GM12892 (cell line): ENCODE measurements at places on chromosomes 16 and 17.
A peak's percentile ranks its signal among the peaks of the same experiment; 100 is the strongest.

- no peak for DNase-seq
These were observed 457.5 kb downstream of the MAF start for GRCh38 chr16:79143026-79143425.

- DNase-seq = peak; percentile 27
These were observed 170.1 kb upstream of the CDH13 start for GRCh38 chr16:82456683-82457082.

DNA sequence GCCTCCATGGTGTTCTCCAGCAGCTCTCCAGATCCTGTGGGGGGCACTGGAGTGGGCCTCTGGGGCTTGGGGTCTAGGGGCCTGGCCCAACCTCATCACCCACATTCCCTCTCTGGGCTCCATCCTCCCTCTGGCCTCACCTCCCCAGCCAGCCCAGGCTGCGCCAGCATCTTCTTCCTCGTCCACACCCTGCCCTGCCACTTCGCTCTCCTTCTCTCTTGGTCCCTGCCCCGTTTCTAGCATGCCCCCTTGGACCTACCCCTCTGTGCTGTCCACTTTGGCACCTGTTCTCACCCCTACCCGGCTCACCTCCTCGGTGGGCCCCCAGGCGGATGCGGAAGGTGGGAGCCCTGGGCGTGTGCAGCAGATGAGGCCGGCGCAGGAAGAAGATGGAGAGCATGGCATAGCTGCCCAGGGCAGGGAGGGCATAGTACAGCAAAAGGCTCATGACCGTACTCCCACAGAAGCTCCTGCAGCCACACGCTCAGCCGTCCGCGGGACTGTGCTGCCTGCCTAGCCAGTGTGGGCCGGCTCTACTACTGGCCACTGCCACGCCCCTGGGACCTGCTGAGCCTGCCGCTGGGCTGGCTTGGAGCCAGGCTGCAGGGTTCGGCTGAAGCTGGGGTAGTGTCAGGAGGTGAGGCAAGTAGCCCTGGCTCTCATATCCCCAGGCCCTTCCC lies at the start of gene GDPD3:
Gene GDPD3, minus strand, starts transcription at position 507 of the 680 bp plus-strand sequence. Its CDS starts 59 bp downstream, at position 448.
- DNase-seq = no peak

- no peak for DNase-seq
These were observed 342.7 kb downstream of the PMP22 start for GRCh38 chr17:14922411-14922810.

- no peak for DNase-seq
These were observed 72.2 kb upstream of the GNAO1 start for GRCh38 chr16:56119133-56119532.

GRCh38 chr17:80000981-80001775 lies 34.5 kb downstream of the TBC1D16 start:
- no peak for DNase-seq

DNA sequence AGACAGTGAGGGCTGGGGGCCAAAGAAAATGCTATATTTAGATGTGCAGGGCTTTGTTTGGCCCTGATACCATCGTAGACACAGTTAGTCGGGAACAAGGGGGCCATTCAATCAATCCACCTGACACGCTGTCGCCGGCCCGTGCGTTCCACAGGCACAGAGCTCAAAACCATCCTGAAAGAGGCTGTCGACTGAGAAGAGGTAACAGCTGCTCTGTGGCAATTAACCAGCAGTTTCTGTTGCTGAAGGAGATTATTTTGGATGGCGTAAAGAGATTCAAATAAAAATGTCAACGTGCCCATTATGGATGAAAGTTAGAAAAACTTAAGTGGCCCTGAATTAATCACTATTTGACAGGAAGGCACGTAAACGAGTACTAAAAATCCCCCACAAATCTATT lies 276.2 kb upstream of the IRX5 start:
- no peak for DNase-seq
